ENCODE measurements at places on chromosomes 6 and 20.

GRCh38 chr20:63119963-63120807, 95.7 kb downstream of the YTHDF1 start:
- no peak for DNase-seq

DNA sequence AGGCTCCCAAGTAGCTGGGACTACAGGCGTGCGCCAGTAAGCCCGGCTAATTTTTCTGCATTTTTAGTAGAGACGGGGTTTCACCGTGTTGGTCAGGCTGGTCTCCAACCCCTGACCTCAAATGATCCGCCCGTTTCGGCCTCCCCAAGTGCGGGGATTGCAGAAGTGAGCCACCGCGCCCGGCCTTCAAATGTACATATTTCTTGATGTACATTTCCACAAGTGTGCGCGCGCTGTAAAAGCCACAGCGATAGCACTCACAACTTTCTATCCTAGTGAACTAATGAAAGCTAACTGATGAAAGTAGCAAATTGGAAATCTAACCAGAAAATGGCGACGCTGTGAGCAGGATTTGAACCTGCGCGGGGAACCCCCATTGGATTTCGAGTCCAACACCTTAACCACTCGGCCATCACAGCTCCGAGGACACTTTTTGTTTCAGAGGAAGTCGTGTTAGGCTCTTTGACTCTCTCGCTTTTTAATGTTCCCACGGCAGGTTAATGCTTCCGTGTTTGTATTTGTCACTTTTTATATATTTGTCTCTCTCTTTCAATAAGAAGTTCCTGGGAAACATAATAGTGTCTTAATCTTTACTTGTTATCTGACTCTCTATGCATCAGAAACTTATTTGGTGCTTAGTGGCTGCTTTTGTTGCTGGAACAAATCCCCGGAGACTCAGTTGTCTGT, 199.4 kb upstream of the ZNF184 start:
- DNase-seq: no peak

DNA sequence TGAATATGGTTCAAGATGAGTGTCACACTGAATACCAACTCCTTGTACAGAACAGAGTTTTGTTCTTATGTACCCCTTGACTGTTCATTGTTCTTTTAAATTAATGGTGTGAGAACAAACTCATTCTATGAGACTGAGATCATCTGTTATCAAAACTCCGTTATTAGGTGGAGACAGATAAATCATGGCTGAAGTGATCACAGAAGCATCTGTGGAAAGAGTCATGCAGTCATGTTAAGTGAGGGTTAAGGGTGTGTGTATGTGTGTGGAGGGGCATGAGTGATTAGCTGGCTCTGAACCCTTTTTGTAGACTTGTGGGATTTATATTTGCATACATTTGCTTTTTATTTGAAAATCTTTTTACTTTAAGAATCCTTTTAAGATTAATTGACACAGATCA, 24.7 kb downstream of the ADGRG6 start:
- no peak for DNase-seq

DNA sequence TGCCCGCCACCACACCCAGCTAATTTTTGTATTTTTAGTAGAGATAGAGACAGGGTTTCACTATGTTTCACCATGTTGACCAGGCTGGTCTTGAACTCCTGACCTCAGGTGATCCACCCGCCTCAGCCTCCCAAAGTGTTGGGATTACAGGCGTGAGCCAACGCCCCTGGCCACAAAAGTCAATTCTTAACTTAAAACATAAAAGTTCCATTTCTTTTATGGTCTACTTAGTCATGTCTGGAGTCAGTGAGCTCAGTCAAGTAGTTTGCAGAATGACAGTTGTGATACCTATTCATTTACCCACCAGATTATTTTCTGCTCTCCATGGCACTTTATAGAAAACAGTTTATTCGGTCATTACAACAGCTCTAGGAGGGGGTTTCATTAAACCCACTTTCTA, 103.1 kb upstream of the ESR1 start:
- no peak for DNase-seq

- no peak for DNase-seq
Measured at GRCh38 chr6:85826997-85827396, 184.3 kb upstream of the SYNCRIP start.

- peak; percentile 41 for DNase-seq
Measured at GRCh38 chr20:50415516-50416268, 94.5 kb upstream of the PTPN1 start.

DNA sequence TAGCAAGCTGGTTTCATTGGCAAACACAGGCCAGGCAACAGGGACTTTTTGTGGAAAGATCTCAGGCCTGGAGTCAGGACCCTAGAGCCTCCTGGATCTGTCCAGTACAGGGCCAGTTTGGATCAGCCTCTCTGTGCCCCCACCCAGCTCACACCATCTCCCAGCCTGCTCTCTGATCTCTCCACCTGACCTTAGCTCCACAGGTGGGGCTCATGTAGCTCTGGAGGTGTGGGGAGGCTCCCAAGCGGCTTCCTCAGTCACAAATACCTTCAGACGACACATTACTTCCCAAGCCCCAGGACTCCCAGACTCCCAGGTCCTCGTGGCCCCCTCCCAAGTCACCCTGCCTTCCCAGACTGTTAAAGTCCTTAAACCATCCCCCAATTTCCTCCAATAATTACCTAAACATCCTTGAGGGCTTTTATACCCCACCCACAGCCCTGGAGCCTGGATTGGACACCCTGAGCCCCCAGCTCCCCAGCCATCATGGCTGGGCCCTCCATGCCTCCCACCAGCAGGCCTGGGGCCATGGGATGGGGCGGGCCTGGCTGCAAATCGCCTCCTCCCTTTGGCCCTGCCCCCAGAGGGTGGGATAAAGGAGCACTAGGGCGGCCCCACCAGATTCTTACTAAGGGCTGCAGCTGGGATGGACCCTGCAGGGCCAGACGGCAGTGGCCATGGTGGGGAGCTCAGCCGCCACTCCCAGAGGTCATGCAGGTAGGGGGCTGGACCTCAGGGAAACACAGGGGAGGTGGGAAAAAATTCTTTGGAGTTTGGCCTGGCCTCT, 15.9 kb upstream of the FANCE start:
- DNase-seq: no peak

DNA sequence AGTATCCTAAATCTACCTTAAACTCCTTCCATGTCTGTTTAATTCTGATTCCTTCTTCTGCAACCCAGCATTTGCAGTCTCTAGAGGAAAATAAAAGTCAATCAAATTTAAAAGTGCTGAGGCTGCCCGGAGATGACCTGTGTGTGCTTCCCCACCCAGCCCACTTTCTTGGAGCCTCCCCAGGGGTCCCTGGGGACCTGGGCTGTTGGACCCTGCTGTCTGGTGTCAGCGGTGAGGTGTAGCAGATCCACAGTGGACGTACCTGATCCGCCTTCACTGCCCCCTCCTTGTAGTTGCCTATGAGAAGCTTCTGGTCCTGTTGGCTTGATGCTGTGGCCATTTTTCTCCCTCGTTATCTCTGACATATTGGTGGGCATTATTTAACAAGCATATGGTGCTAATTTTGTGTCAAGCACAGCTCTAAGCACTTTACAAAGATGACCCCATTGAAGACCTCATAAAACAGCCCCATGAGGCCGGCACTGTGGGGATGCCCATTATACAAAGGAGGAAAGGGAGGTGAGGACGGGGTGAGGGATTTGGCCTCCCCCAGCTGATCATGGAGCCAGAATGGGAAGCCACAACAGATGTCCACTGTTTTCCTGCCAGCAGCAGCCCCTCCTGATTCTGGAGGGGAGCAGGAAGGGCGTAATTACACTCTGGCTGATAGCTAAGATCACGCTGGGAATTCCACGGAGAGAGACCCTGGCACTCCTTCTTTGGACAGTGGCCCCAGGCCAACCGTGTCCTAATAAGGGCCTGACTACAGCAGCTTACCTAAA, 628.2 kb downstream of the CDH26 start:
- DNase-seq: no peak

DNA sequence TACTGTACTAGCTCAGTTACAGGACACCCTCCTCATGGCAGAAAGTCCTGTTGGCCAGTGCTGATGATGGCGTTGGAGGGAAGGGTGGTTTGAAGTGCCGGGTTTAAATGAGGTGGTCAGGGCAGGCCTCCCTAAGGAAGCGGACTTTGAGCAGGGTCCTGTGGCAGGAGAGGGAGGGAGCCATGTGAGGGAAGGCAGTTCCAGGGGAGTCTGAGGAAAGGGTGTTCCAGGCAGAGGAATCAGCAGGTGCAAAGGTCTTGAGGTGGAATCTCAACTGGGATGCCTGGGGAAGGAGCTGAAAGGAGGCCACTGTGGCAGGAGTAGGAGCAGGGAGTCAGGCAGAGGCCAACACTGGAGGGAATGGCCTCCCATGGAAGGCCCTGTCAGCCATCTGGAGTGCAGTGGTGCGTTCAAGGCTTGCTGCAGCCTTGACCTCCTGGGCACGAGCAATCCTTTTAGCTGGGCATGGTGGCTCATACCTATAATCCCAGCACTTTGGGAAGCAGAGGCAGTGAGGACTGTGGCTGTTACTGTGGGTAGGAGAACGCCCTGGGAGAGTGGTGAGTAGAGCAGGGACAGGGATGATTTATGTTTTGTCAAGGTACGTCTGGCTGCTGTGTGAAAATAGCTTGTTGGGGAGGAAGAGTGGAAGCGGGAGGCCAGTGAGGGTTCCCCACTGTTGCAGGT, 26.2 kb downstream of the VSTM2L start:
- no peak for DNase-seq

DNA sequence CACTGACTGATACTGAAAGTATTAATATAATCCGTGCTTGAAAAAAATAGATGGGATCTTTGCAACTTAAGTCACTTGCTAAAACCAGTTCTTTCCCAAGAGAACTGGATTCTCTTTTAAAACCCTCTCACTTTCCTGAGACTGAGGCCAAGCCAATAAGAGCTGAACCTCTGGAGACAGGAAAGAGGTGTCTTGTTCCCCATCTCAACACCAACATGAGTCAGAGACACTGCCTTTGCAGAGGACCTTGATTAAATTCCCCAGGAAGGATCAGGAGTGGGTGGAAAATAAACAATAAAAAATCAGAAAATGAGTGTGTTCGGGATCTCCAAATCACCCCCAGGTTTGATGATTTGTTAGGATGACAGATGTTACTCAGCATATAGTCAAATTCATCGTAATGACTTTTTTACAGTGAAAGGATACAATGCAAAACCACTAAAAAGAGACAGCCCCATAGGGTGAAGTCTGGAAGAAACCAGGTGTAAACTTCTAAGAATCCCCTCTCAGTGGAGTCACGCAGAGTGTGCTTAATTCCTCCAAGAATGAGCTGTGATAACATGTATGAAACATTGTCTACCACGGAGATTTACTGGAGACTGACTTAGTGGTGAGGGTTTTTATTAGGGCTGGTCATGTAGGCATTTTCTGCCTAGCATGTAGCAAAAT, 122.8 kb upstream of the BEND3 start:
- DNase-seq: no peak

GRCh38 chr6:50116797-50117542, 67.2 kb upstream of the DEFB112 start:
- no peak for DNase-seq

DNA sequence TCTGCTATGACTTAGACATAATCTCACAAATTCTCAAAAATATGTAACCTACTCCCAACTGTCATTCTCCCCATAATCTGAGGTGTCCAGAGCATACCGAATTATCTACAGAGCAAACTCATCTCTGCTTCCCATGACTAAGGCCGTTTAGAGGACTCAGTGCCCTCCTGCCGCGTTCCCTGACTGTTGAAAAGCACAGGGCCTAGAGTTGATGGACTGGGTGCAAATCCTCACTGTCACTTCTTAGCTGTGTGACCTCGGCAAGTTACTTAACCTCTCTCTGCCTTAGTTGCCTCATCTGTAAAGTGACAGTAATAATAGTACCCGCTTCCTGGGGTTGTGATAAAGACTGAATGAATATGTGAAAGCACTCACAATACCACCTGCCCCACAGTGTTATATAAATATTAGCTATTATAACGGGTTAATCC, 4.7 kb upstream of the TUBB2A start:
- DNase-seq: no peak

DNA sequence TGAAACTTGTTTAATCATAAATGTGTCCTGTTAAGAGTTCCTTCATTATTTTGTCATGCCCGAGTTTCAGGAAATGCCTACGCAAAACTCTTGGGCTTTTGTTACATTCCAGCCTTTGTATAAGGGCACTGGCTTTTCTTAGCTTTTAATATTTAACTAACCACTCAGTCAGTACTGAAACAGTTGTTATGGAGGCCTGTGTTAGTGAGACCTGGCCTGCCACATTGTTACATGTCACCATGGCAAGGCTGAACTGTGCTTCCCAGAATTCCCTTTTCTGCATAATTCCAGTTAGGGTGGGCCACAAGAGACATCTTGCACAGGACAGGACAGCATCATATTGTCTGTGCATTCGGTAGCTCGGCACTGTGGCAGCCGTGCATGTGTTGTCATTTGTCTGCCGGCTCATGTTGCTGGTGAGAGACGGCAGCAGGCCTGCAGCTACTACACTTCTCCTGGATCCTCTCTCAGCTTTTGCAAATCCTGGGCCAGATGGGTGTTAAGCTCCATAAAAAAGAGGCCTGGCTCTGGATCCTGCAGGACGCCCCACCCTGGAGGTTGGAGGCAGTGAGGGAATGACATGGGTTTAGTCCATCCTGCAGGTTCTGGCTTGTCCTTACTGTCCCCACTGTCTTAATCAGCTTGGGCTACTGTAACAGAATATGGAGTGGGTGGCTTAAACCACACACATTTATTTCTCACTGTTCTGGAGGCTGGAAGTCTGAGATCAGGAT, 128.8 kb upstream of the DTNBP1 start:
- DNase-seq: no peak

- peak; percentile 61 for DNase-seq
Measured at GRCh38 chr6:148746363-148747144, at the start of gene UST. Gene UST, plus strand, starts transcription at chr6:148747030. Its CDS starts 401 bp downstream, at chr6:148747431.

DNA sequence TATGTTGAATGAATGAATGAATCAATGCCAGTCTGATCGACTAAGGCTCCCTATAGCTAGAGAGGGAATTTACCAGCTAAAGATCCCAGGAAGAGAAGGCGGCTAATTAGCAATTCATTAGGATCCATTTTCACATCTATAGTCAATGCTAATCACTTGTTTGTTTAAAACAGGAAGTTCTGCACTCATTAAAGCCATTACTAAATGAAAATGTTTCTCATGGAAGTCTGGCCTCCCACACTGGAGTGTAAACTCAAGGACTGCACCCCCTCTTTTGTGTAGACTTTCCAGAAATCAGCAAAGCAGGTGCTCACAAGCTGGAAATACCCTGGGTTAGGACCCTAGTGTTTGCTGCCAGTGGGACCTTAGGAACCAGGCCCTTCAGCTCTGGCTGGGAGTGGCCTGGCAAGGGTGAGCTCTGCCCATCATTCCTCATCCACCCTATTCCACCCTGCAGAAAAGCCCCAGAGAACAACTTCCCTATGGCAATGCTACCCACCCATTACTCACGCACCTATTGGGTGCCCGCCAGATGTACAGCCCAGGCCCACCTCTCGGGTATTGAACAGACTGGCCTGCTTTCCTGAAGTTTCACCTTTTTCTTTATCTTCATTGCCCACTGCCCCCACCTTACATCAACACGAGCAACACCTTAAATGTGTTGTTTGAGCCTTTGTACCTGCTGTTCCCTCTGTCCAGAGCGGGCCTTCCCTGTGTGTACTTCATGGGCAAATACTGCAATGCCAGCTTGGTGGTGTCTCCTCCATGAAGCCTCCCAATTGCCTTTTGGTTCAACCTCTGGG, 60.8 kb downstream of the TTI1 start:
- DNase-seq: no peak

All from esophagus squamous epithelium (tissue), 5 donors.